NCI-H748 treated with DMSO at 0.1 percent for 48 hours (cell line): ENCODE measurements at places on chromosomes 16 and 17.

- DNase-seq = no peak
Measured at GRCh38 chr17:43129671-43130010, 4.5 kb upstream of the BRCA1 start.

DNA sequence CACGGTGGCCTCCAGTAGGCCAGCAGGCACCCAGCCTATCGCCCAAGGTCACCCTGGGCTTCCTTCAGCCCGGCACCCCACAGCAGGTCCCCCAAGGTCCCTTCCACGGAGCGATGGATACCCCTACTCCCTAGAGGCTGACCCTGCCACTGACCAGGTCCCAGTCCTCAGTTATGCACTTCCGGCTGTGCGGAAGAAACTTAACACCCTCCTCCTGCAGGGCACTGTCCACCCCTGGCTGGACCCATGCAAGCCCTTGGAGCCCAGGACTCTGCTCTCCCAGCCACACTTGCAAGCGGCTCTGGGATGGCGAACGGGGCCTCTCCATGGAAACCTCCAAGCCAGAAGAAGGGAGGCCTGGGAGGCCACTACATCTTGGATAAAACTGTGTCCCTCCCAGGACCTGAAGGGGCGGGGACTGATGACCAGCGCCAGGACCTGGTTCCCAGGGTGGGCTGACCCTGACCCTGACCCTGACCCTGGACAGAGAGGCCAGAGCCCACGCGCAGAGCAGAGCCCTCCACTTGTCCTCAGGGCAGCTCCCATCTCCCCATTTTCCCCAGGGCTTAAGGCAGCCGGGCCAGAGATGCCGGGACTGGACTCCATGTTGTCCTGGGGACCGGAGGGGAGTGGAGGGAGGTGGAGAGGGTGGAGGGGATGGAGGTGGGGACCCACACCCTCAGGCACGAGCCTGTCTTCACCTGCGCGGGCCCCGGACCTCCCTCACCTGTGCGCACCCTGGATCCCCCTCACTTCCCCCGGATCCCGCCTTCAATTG is 734 bp downstream of the CEP131 start:
- no peak for DNase-seq

GRCh38 chr17:59760160-59760559 is 52.7 kb downstream of the VMP1 start:
- DNase-seq = no peak

GRCh38 chr17:49691086-49691676 is 13.3 kb upstream of the SPOP start:
- DNase-seq = no peak

DNA sequence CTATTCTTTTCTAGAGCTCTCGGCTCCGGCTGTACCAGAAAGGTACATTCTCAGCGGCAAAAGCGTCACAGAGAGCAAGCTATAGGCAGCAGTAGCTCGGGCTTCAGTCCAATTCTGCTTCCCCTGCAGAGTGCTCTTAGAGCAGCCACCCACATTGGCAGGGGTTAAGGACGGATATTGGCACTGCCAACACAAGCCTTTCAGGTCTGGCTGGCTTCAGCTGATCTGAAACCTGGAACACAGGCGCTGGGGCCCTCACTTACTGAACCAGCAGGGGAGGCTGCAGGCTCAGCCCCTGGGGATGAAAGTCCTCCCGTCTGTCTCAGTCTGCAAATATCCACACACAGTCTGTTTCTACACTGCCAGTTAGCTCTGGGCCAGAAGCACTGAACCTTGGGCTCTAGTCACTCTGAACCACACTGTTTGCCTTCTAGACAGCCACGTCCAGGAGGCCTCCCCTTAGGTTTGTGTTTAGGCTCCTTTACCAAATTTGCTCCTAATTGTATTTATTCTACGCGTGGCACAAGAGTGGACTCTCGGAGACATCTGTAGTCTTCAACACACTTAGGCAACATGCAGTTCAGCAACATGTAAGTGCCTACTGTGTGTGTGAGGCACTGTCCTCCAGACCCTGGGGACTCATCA is 40.1 kb downstream of the HIC1 start:
- DNase-seq = no peak

DNA sequence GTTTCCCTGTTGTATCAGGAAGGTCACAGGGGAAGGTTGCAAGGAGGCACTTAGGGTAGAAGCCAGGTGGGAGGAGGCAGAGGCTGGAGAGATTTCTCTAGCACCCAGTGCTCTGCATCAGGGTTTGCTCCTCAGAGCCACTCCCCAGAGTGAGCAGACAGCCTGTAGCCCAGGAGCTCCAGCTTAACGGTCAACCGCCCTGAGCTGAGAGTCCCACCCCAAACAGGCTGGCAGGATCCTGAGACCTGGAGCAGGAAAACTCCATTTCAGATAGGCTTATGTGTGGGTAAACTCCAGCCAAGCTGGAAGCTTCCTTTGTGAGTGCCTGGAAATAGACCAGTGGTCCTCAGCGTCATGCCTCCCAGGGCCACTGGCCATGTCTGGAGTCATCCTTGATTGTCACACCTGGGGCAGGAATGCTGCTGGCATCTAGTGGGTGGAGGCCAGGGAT is 37.9 kb downstream of the MPRIP start:
- no peak for DNase-seq

DNA sequence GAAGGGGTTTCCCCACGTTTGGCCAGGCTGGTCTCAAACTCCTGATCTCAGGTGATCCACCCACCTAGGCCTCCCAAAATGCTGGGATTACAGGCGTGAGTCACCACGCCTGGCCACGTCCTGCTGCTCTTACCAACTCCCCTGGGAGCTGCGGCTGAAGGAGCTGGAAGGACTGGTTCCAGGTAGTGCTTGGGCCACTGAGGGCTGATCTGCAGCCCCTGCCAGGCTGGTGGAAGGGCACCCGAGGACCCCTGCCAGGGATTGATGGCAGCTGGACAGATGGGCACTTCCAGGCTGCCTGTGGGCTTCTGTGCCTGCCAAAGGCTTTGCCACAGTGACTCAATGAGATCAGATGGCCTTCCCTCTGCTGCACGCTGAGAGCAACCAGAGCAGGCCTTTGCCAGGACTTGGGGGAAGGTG is 2.3 kb downstream of the OXLD1 start:
- DNase-seq = no peak

DNA sequence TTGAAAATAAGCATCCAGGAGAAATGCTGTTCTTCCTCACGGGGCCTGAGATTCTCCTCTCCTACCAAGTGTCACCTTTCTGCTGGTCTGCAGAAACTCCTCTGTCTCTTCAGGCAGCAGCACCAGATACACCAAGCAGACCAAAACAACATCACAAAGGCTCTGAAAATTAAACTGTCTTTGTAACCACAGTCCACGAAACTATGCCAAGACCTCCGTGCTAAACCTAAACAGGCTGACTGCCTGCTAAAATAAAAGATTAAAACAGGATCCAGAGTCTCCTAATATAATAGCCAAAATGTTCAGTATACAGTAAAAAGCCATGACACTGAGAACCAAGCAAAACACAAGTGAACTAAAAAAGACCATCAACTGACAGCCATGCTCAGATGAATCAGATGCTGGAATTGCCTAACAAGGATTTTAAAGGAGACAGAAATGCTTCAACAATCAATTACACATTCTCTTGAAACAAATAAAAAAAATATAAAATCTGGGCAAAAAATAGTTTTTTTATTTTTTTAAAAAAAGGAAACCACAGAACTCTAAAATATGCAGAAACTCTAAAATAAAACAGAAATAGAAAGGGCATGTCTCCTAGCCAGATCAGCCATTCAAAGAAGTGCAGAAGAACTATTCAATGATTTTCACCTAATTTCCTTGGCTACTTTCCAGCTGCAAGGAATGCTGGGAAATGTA is 50.3 kb upstream of the TOX3 start:
- DNase-seq = no peak

DNA sequence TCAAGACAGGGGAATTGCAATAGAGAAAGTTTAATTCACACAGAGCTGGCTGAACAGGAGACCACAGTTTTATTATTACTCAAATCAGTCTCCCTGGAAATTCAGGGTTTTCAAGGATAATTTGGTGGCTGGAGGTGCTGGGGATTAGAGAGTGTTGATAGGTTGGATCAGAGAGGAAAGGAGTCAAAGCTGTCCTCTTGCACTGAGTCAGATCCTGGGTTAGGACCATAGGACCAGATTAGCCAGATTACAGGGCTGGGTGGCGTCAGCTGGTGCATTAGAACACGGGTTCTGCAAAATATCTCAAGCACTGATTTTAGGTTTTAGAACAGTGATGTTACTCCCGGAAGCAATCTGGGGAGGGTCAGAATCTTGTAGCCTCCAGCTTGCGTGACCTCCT is 1.8 kb upstream of the NSMCE1 start:
- DNase-seq = no peak

GRCh38 chr17:80380068-80380467 is 34.9 kb upstream of the ENDOV start:
- no peak for DNase-seq

GRCh38 chr17:49496183-49496866 is 1.2 kb downstream of the NGFR start:
- DNase-seq = no peak

DNA sequence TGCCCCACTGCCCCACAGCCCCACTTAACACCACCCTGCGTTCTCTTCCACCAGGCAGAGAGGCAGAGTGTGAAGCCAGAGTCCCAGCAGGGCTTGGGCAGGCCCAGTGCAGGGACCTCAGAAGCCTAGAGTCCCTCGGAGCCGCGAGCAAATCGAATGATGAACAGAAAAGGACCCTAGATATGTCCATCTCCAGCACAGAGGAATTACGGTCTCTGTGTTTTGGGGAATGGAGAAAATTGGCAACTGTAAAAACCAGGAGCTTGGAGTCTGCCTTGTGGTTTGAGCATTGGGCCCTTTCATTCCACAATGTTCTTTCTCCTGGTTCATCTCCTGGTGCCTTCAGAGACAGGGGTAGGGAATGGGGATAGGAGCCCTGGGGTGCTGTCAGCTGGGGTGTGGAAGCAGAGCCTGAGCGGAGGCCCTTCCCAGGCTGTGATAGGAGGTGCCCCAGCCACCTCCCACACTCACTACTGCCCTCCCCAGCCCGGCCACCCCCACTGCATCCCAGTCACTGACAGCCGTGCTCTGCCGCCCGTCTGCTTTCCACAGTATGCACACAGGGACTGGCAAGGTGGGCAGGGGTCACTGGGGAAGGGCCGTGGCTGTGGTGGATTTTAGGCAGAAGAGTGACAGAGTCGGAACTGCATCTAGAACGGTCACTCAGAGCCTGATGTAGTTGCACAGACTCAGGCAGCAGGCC is 26.7 kb downstream of the TBX4 start:
- DNase-seq = no peak
